ENCODE measurements at places on chromosomes 16 and 17.

- peak; percentile 88 for DNase-seq
Observed at GRCh38 chr16:1426734-1427471, 4.0 kb upstream of the PERCC1 start.

DNA sequence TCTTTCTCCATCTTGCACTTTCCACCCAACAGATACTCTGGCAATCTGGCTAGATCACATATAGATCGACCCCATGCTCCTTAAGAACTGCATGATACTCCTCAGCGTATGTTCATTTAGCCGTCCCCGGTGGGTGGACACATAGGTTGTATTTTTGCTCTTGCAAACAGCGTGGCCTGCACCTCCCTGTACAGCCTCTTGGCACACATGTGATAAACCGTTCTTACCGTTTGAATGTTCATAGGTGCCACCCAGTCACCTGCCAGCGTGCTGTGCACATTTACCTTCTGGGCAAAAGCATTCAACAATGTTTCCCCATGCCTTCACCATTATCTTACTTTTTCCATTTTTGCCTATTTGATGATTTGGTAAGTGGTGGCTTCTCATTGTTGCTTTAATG is 6.2 kb downstream of the TNP2 start:
- DNase-seq, result no peak

DNA sequence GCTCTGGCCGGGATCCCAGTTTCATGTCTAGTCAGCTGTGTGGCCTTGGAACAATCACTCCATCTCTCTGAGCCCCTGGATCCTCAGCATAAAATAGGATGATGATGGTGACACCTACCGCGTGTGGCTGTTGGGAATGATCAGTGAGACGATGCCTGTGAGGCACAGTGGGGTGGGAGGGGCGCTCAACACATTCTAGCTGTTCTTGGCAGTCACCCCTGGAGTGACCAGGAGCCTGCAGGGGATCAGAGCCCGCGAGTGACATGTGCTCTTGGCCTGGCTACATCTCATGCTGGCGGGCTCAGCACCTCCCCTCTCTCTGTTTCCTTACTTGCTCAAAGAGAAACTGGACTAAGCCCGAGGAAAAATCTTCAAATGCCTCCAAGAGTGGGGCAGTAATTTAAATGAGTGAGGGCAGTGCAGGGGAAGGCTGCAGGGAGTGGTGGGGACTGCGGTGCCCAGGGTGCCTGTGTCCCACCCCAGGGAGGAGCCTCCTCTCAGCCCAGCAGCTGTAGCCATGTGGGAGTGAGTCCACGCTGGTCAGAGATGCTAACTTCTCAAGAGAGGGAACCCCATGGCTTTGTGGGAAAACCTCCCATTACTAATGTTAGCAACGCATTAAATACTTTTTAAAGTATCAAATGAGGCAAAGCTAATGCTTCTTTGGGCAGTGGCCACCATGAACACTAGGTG is 23.1 kb upstream of the DOK4 start:
- DNase-seq, result no peak

DNA sequence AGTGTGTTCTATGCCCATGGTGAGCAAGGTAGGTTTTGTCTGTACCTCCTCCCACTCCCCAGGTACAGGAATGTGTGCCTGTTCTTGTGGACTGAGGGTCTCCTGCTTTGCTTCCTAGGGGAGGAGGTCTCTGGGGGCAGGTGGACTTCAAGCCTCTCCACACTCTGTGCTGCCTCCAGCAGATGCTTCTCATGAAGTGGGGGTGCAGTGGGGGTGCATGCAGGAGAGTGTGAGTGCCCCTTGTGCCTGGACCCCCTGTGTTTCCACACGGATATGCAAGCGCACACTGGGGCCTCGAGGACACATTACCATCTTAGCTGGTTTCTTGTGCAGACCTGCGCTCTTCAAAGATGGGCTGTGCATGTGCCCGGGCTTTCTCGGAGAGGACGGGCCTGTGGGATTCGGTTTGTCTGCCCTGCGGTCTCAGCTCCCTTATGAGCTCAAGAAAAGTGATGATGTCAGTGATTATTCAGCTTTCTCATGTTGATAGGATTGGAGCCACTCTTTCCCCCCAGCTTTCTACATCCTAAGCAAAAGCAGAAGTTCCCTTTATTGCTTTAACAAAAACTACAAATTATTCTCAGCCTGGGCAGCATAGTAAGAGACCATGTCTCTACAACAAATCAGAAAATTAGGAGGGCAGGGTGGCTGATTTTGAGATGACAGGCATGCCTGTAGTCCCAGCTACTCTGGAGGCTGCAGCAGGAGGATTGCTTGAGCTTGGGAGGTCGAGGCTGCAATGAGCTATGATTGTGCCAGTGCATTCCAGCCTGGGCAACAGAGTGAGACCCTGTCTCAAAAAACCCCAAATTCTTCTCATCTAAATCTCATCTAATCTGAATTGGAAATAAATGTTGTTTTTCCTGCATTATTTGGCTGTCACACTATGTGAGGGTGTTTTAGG is 86.8 kb downstream of the RPTOR start:
- no peak for DNase-seq

DNA sequence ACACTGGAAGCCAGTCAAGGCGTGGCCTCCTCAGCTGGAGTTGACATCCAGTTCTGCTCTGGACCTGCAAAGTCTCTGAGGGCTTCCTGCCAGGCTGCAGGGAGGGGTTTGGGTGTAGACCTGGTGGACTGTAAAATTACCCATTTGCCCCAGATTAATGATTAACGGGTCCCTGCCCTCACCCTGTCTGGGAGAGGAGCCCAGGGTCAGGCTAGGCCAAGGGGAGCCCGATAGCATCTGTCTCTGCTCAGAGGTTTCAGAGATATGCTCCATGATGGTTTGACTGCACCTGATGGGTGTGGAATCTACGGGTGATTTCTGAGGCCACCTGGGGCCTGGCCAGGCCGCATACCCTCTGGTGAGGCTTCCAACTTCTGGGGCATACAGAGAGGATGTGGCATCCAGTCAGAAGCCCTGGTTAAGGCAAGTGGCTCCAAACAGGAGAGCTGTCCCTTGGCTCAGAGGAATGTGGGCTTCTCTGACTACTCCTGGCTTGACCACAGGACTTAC is 11.2 kb downstream of the PPY start:
- no peak for DNase-seq

GRCh38 chr17:32264823-32265191 is 825 bp upstream of the RHBDL3 start:
- no peak for DNase-seq

- DNase-seq, result no peak
Observed at GRCh38 chr17:8889458-8890210, 22.2 kb upstream of the PIK3R6 start.

- no peak for DNase-seq
Observed at GRCh38 chr17:43976963-43977837, 23.5 kb upstream of the PYY start.

GRCh38 chr17:6575596-6575988 is 19.2 kb upstream of the PITPNM3 start:
- no peak for DNase-seq

DNA sequence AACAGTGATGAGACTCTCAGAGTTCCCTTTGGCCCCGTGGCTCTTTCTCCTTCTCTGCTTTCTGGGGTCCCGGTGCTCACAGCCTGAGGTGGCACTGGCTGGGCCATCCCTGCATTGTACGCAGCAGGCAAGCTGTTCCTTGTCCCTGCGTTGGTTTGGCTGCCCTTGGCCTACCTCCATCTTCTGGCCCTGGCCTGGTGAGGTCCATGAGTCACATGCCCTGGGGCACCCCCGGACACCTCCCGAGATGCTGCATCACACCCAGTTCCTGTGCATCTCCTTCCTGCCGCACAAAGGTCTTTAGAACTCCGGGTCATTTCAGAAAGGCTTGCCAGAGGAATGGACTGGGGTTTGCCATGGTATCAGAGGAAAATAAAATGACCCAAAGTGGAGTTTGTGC is 9.5 kb downstream of the SULT1A2 start:
- DNase-seq, result no peak

DNA sequence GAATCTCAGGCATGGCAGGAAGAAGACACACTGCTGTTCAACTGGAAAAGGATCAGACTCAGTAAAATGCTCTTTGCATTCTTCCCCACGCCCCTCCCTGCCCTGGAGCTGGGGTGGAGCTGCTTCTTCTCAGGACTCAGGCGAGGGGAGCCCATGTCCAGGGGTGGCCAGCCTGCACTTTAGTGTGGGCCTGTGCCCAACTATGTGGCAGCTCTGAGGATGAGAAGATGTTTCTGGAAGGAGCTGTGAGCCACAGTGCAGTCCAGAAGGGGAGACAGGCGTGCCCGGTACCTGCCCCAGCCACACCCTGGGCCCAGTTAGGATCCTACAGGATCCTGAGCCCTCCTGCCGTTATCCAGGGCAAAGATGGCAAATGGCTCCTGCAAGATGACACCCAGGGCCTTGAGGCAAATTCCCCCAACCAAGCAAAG is 120.3 kb downstream of the ANKRD11 start:
- DNase-seq, result peak; percentile 58

DNA sequence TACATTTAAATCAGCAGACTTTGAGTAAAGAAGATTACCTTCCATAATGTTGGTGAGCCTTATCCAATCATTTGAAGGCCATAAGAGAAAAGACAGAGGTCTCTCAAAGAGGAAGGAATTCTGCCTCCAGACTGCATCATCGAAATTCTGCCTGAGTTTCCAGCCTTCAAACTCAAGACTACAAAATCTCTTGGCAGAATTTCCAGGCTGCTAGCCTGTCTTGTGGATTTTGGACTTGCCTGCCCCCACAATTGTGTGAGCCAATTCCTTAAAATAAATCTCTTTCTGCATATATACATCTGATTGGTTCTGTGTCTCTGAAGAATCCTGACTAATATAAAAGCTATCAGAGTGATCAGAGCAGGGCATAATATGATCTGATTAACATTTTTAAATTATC is 216.6 kb upstream of the CPHXL start:
- DNase-seq, result no peak

DNA sequence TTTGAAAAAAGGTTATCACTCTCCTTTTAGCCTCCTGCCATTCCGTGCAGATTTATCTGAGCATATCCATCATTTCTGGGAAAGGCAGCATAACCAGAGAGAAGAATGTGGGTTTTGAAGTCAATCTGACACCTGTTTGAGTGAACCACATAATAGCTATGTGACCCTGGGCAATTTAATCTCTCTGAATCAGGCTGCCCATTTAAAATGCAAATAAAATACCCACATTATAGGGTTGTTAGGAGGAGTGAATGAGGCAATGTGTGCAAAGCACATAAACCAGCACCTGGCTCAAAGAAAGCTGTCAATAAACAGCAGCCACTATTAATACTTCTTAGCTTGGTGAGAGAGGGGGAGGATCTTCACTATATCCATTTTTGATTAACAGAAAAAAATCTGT is 88.0 kb downstream of the CACNG1 start:
- DNase-seq, result peak; percentile 81

DNA sequence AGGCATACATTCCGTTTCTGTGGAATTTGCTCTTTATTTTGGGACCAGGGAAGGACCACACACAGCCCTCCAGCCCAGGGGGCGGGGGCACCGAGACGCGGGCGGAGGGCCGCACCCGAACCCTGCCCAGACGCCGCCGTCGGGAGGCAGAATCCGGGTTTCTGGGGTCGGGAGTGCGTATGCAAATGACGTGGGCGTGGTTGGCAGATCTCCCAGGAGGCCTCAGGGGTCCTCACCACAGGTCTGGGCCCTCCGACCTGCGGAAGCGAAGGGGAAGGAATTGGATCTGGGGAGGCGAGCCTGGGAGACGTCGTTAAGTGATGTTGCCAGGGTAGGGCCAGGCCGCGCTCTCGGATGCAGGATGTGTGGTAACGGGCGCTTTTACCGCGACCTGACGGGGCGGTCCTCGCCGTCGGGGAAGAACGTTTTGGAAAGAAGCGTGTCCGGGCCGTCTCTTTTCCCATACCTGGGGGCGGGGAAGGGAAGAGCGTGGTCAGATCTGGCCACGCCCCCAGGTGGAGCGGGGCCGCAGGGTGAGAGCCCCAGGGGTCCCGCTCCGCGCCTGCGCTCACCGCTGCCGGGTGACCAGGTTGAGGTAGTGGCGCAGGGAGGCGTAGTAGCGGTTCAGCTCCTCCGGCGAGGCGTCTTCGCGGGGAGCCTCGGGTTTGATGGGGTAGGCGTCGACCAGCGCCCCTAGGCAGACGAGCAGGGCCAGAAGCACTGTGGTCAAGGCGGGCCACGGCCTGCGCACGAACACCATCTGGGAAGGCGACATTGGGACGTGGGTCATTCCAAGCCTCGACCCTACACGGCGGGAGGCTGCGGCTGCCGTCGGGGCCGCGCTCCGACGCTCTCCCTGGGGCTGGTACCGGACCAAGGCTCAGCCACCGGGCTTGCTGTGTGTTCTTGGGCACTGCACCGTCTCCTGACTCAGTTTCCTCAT is 745 bp downstream of the PYY start:
- DNase-seq, result peak; percentile 42

- no peak for DNase-seq
Observed at GRCh38 chr17:39812466-39812865, 51.6 kb downstream of the IKZF3 start.

DNA sequence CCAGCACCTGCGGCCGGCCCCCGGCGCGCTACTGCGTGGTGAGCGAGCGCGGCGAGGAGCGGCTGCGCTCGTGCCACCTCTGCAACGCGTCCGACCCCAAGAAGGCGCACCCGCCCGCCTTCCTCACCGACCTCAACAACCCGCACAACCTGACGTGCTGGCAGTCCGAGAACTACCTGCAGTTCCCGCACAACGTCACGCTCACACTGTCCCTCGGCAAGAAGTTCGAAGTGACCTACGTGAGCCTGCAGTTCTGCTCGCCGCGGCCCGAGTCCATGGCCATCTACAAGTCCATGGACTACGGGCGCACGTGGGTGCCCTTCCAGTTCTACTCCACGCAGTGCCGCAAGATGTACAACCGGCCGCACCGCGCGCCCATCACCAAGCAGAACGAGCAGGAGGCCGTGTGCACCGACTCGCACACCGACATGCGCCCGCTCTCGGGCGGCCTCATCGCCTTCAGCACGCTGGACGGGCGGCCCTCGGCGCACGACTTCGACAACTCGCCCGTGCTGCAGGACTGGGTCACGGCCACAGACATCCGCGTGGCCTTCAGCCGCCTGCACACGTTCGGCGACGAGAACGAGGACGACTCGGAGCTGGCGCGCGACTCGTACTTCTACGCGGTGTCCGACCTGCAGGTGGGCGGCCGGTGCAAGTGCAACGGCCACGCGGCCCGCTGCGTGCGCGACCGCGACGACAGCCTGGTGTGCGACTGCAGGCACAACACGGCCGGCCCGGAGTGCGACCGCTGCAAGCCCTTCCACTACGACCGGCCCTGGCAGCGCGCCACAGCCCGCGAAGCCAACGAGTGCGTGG is 1.5 kb downstream of the NTN1 start:
- no peak for DNase-seq

DNA sequence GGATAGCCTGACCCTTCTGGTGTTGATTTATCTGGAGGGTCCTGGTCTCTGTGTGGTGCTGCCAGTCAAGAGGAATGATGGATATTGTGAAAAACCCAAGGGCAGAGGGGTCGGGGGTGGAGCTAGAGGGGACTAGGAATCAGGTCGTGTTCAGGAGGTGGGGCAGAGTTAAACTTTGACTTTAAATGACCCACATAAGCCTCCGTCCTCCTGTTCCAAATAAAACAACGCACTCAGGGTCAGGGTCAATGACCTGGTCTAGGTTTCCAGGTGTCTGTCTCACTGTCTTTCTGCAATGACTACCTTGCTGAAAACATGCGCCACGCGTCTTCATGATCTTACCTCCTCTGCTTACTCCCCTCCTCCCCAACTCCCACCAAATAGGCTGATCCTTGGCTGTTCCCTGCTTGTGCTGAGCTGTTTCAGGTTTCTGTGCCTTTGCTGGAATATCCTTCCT is 14.7 kb downstream of the AOC3 start:
- no peak for DNase-seq
